ENCODE measurements at places on chromosomes 1 and 21.

GRCh38 chr1:15674386-15675159 is 9.5 kb upstream of the PLEKHM2 start:
- DNase-seq, result no peak
- H3K27ac ChIP-seq, result no peak overlapping the region
- no peaks in the 10 kb centered on the region for H3K27me3 ChIP-seq
- H3K36me3 ChIP-seq, result no peaks in the 10 kb centered on the region
- no peak overlapping the region for H3K4me3 ChIP-seq

- H3K4me1 ChIP-seq, result no peaks in the 10 kb centered on the region
- no peaks in the 10 kb centered on the region for H3K27me3 ChIP-seq
- no peak overlapping the region for H3K27ac ChIP-seq
- no peak for DNase-seq
- H3K36me3 ChIP-seq, result no peaks in the 10 kb centered on the region
- no peak overlapping the region for H3K4me3 ChIP-seq
These were observed 2.8 kb downstream of the REG4 start for GRCh38 chr1:119808491-119808890.

DNA sequence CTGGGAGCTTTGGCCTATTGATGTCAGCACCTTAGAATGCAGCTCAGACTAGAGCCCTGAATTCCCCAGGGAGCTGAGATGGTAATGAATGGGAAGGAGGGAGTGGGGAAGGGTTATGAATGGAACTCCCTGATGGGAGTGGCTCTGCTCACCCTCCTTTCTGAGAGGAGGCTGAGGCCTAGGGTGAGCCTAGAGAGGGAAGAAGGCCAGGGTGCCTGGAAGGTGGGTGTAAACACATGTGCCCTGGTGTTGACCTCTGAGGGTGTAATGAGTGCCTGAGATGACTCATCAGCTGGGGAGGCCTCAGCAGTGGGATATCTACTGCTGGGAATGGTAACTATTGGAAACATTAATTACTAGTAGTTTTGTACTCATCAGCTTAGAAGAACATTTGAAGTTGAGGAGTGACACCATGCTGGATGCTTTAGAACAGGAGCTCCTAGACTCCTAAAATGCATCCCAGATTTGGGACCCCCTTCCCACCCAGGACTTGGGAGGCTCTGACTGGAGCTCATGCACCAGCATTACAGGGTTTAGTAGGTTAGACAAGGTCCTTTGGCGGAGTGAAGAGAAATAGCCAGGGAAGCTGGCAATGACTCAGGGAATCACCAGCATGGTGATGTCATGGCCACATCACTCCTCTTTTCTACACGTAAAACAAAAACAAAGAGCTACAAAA is 16.0 kb upstream of the PIGV start:
- H3K4me3 ChIP-seq, result no peak overlapping the region
- H3K4me1 ChIP-seq, result no peaks in the 10 kb centered on the region
- no peak overlapping the region for H3K27ac ChIP-seq
- H3K27me3 ChIP-seq, result no peaks in the 10 kb centered on the region
- DNase-seq, result no peak
- H3K36me3 ChIP-seq, result peaks cover 37% of the 10 kb centered on the region

DNA sequence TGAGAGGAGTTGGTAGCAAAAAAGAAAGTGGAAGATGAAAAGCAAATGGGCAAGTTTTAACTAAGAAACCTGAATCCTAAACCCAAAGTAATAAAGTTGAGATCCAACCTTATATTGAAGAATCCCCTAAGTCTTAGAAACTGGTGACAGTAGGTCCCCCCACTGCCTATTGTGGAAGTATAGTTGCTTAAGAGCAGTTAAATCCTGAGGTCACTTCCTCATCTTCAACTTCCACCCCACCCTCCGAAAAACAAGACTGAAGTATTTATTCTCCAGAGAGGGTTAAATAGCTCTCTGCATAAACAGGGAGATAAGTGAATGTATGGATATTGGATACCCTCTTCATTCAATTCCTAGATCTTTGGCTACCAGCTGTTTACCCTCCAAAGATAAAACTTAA is 3.3 kb upstream of the DSTYK start:
- H3K36me3 ChIP-seq, result no peaks in the 10 kb centered on the region
- no peak for DNase-seq
- peaks cover 5% of the 10 kb centered on the region for H3K4me1 ChIP-seq
- no peak overlapping the region for H3K4me3 ChIP-seq
- no peaks in the 10 kb centered on the region for H3K27me3 ChIP-seq

DNA sequence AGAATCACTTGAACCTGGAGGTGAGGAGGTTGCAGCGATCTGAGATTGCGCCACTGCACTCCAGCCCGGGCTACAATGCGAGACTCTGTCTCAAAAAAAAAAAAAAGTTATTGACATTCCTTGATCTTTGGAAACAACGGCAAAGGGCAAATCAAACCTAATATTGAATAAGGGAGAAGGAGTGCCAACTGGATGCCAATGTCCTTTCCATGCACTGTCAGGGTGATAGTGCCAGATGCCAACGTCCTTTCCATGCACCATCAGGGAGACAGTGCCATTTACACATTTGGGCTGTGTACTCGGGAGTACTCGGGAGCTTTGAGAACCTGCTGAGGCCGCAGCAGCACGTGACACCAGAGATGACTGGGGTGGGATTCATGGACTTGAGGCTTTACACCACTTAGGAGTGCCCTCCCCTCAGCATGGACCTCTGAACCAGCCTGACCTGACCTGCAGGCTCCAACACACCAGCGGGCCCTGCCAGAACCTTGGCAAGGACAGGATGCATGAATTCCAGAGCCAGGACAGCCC is 34.5 kb upstream of the SOD1 start:
- H3K36me3 ChIP-seq, result no peaks in the 10 kb centered on the region
- H3K4me3 ChIP-seq, result no peak overlapping the region
- no peak overlapping the region for H3K27ac ChIP-seq
- no peaks in the 10 kb centered on the region for H3K4me1 ChIP-seq
- H3K27me3 ChIP-seq, result no peaks in the 10 kb centered on the region
- no peak for DNase-seq

- H3K4me3 ChIP-seq, result no peak overlapping the region
- H3K27me3 ChIP-seq, result no peaks in the 10 kb centered on the region
- H3K27ac ChIP-seq, result no peak overlapping the region
- H3K4me1 ChIP-seq, result no peaks in the 10 kb centered on the region
These were observed 14.6 kb upstream of the SLC6A17 start for GRCh38 chr1:110135666-110136065.

DNA sequence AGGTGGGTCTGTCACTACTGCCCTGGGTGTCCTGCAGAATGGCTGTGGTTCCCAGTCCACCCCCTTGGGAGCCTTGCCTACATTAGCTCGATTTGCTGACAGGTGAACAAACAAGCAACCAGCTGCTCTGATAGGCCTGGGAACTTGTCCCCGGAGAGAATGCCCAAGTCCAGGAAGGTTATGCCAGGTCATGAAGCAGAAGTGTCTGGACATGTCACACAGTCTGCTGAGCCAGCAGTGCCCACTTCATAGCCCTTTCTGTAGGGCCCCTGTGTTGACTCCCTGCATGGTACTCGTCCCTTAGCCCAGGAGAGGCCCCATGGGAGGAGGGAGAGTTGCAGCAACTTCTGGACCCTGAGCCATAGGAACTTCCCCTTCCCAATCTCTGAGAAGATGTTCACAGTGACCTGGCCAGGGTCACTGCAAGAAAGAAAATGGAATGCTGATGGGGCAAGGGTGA is 31.0 kb downstream of the UCK2 start:
- peak; percentile 75 for DNase-seq
- peaks cover 53% of the 10 kb centered on the region for H3K4me1 ChIP-seq
- H3K36me3 ChIP-seq, result no peaks in the 10 kb centered on the region
- H3K4me3 ChIP-seq, result no peak overlapping the region

DNA sequence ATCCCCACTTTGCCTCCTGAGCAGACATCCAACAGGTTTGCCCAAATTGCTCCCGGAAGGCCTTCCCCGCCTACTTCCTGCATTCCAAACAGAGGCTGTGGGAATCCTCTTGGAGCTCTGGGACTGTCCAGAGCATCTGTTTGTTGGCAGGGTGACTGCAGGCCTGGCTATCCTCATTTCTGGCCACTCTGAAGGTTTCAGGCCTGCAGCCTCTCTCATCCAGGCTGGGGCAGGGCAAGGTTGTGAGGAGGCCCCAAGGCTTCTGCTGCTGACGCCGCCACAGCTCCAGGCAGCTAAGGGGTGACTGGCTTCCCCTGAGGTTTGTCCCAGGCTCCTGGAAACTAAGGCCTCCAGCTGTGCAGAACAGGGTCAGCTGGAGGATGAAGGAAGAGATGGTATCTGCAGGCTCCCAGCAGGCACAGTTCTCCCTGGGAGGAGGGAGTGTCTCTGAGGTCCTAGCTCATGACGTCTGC is 11.3 kb downstream of the CDK18 start:
- H3K27me3 ChIP-seq, result no peaks in the 10 kb centered on the region
- H3K4me3 ChIP-seq, result no peak overlapping the region
- no peaks in the 10 kb centered on the region for H3K36me3 ChIP-seq
- no peak for DNase-seq
- no peaks in the 10 kb centered on the region for H3K4me1 ChIP-seq
- no peak overlapping the region for H3K27ac ChIP-seq

GRCh38 chr1:185397183-185397582 is 80.1 kb upstream of the IVNS1ABP start:
- H3K36me3 ChIP-seq, result no peaks in the 10 kb centered on the region
- no peak for DNase-seq
- no peaks in the 10 kb centered on the region for H3K27me3 ChIP-seq
- no peaks in the 10 kb centered on the region for H3K4me1 ChIP-seq

DNA sequence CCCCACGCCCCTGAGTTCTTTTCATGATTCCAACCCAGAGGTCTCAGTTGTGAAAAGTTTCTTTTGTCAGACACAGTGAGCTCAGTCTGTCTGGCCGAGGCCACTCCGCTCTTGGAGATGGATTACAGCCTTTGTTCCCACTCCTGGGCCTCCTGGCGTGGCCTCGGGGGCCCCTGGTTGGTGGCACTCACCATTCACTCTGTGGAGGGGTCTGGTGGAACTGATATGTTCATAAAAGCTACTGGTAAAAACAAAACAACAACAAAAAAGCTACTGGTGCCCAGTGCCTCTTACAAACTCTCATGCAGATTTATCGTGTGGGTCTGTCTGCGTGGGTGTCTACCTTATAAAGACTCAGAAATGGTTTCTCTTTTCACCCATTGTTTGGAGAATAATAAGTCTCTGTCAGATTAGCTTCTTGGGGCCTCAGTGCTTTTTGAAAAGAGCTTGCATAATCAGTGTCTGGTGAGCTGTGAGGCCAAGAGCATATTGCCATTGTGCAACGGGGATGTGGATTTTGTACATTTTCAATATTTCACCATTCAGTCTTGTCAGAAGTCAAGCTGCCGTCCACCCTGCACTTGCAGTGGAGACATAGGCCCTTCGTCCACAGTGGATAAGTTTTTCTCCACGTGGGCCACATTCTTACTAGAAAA is 86.7 kb downstream of the GALNT2 start:
- H3K4me1 ChIP-seq, result peaks cover 21% of the 10 kb centered on the region
- no peak for DNase-seq
- H3K36me3 ChIP-seq, result no peaks in the 10 kb centered on the region
- no peak overlapping the region for H3K27ac ChIP-seq
- no peak overlapping the region for H3K4me3 ChIP-seq

DNA sequence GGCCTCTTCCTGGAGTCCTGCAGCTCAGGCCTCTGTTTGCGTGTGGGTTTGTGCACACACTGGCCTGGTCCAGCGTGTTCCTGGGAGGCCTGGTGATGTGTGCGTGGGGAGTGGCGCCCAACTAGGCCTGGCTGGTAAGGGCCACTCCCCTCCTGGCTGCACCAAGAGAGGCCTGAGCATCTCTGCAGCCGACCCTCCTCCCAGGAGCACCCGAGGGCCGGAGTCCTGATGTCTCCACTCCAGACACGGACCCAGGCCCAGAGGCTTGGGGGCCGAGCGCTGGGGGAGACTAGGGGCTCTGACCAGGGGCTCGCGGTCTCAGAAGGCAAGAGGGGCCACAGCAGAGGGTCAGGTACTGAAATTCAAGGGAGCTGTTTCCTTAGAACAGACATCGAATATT is 33.3 kb downstream of the MORN1 start:
- H3K36me3 ChIP-seq, result no peaks in the 10 kb centered on the region
- no peak overlapping the region for H3K27ac ChIP-seq
- H3K27me3 ChIP-seq, result no peaks in the 10 kb centered on the region
- H3K4me3 ChIP-seq, result no peak overlapping the region

GRCh38 chr1:183776731-183777130 is 28.2 kb upstream of the RGL1 start:
- no peaks in the 10 kb centered on the region for H3K4me1 ChIP-seq
- no peak overlapping the region for H3K27ac ChIP-seq
- no peak for DNase-seq
- H3K4me3 ChIP-seq, result no peak overlapping the region
- H3K36me3 ChIP-seq, result no peaks in the 10 kb centered on the region

- DNase-seq, result no peak
- no peak overlapping the region for H3K4me3 ChIP-seq
- H3K36me3 ChIP-seq, result no peaks in the 10 kb centered on the region
- no peak overlapping the region for H3K27ac ChIP-seq
- no peaks in the 10 kb centered on the region for H3K27me3 ChIP-seq
These were observed 233.0 kb downstream of the RWDD3 start for GRCh38 chr1:95467036-95467435.

DNA sequence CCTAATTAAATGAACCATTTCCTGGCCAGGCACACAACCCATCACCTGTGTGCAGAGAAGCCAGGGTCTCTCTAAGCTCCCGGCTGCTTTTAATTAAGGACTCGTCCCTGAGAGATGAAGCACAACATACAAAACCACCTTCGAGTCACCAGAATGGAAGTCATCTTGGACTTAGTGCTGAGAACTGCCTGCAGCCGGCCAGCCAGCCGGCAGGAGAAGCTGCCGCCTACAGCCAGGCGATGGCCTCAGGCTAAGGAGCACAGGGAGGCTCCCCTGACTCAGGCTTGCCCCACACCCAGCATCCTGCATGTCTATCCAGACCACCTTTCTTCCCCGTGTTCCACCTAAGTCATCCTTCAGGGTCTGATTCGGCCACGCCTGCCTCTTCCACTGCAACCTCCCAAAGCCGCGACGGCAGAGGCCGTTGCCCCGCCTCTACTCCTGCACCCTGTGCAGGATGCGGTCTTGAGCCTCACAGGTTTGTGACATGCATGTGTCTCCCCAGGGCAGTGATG is 83.6 kb downstream of the SLC66A1 start:
- no peak overlapping the region for H3K27ac ChIP-seq
- H3K4me1 ChIP-seq, result no peaks in the 10 kb centered on the region
- H3K36me3 ChIP-seq, result no peaks in the 10 kb centered on the region
- H3K4me3 ChIP-seq, result no peak overlapping the region

- H3K4me1 ChIP-seq, result peaks cover 4% of the 10 kb centered on the region
- no peaks in the 10 kb centered on the region for H3K27me3 ChIP-seq
- H3K4me3 ChIP-seq, result no peak overlapping the region
- DNase-seq, result no peak
- H3K27ac ChIP-seq, result no peak overlapping the region
These were observed 56.6 kb downstream of the ATP1B1 start for GRCh38 chr1:169163059-169163458.

- H3K27me3 ChIP-seq, result no peaks in the 10 kb centered on the region
- peaks cover 13% of the 10 kb centered on the region for H3K4me1 ChIP-seq
- H3K4me3 ChIP-seq, result no peak overlapping the region
- H3K27ac ChIP-seq, result no peak overlapping the region
- DNase-seq, result no peak
- no peaks in the 10 kb centered on the region for H3K36me3 ChIP-seq
These were observed 2.1 kb downstream of the CLCC1 start for GRCh38 chr1:108961198-108961597.

- H3K36me3 ChIP-seq, result no peaks in the 10 kb centered on the region
- H3K27ac ChIP-seq, result peak overlapping the region; percentile 97
- H3K4me1 ChIP-seq, result peaks cover 6% of the 10 kb centered on the region
- peak overlapping the region; percentile 60 for H3K4me3 ChIP-seq
- no peak for DNase-seq
- no peaks in the 10 kb centered on the region for H3K27me3 ChIP-seq
These were observed 2.2 kb downstream of the LMO4 start for GRCh38 chr1:87330885-87331364.
